ENCODE measurements at places on chromosomes 7 and 10. TPM values are rescaled to one million over a fixed set of nuclear protein-coding genes. Genes with fewer than 3 reads are reported as not detected.

DNA sequence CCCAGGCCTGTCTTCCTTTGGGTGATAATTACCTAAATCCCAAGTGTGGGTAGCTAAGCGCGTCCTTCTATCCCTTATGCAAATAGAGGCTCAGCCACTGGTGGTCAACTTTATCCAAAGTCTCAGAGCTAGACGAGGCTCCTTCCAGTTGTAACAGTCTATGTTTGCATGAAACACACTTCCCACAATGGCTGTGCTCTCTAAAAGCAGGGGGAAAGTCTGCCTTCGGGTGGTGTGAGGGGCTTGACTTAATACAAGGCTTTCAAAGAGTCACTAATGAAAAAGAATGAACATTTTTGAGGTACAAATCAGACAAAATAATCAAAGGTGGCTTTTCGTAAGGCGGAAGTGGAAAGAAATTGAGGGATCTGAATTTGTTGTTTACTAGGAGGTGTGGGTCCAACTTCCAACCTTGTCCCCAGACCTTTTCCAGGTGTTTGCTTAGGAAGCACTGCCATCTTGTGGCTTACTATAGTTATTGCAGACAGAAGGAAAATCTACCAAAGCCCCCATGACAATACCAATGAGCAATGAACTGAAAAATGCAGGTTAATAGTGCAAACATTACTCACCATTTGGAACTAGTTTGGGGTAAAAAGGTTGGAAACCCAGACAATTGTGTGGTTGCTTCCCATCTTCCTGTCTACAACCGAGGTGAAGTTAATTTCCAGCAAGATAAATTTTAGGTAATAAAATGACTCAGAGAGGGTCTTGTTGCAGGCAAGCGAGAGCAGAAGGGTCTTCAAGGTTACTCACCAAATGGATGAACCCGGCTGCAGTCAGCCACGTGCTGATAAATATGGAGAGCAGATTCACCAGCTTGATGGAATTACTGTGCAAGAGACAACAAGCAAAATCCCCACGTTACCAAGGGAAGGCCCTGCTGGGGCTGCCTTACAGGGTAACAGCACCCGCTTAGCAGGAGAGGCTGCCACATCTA lies 525.7 kb downstream of the KCNMA1 start:
- H3K4me3 ChIP-seq, result no peak overlapping the region
- no peaks in the 10 kb centered on the region for H3K4me1 ChIP-seq
- H3K36me3 ChIP-seq, result no peaks in the 10 kb centered on the region
- H3K27ac ChIP-seq, result no peak overlapping the region
- no peaks in the 10 kb centered on the region for H3K27me3 ChIP-seq

DNA sequence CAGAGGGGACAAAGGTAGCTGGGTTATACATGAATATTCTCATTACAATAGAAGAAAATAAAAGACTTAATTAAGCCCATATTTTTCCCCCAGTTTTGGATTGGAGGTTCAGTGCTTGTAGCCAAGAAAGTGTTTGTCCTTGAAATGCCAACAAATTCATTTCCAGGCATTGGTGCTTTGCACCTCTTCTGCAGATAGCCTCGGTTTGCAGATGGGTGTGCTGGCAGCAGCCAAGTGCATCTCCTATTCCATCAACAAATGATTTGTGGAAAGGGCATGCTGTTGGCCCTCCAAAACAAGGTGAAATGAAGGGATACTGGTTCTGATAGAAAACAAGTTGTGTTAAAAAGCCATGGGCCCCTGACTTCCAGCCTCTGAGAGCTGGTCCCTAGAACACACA lies 187.3 kb downstream of the DPY19L1 start:
- DNase-seq, result no peak
- H3K27me3 ChIP-seq, result no peaks in the 10 kb centered on the region
- H3K27ac ChIP-seq, result no peak overlapping the region
- no peaks in the 10 kb centered on the region for H3K4me1 ChIP-seq
- no peaks in the 10 kb centered on the region for H3K36me3 ChIP-seq
- H3K4me3 ChIP-seq, result no peak overlapping the region

GRCh38 chr7:158572000-158572828 lies 15.4 kb downstream of the PTPRN2 start:
- no peak overlapping the region for H3K4me3 ChIP-seq
- H3K27me3 ChIP-seq, result peaks cover 31% of the 10 kb centered on the region
- no peak for DNase-seq
- H3K36me3 ChIP-seq, result no peaks in the 10 kb centered on the region

GRCh38 chr7:38878694-38879457 lies 30.1 kb downstream of the VPS41 start:
- H3K4me3 ChIP-seq, result no peak overlapping the region
- no peaks in the 10 kb centered on the region for H3K36me3 ChIP-seq
- H3K4me1 ChIP-seq, result peaks cover 5% of the 10 kb centered on the region
- DNase-seq, result no peak
- no peak overlapping the region for H3K27ac ChIP-seq

The COL1A2 gene
- total RNA-seq, result 47.0 TPM

The SKIDA1 gene
- not detected for total RNA-seq

Data from transverse colon (tissue), 4 donors.